ENCODE measurements at places on chromosomes 2 and 18. TPM values are rescaled to one million over a fixed set of nuclear protein-coding genes. Genes with fewer than 3 reads are reported as not detected.

OLA1 gene
- 83.6 TPM for total RNA-seq

DNA sequence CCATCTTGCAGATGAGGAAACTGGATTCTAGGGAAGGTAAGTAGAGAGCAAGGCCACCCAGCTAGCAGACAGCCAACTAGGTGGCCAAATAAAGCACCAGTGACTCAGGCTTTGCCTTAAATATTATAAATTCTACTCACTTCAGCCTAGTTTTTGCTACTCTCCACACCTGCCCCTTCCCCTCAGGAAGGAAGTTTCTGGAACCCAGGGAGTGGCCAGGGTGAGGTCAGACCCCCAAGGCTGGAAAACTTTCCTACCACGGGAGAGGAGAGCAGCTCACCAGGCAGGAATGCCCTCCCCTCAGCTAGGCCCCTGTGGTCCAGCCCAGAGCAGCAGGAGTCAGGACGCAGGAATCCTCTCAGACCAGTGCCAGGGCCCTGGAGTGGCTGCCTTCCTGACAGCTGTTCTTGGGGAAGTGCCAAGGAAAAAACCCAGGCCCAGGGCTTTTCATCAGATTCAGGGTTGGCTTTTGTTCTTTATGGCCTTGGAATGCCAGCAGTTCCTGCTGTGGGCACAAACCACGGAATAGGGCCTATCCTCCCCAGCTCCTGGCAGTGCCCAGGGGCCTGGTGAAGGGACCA is 5.1 kb upstream of the PAX8 start:
- H3K36me3 ChIP-seq, result no peaks in the 10 kb centered on the region
- peaks cover 27% of the 10 kb centered on the region for H3K4me1 ChIP-seq
- no peak overlapping the region for H3K27ac ChIP-seq
- peaks cover under 1% of the 10 kb centered on the region for H3K27me3 ChIP-seq
- DNase-seq, result no peak
- no peak overlapping the region for H3K4me3 ChIP-seq

DNA sequence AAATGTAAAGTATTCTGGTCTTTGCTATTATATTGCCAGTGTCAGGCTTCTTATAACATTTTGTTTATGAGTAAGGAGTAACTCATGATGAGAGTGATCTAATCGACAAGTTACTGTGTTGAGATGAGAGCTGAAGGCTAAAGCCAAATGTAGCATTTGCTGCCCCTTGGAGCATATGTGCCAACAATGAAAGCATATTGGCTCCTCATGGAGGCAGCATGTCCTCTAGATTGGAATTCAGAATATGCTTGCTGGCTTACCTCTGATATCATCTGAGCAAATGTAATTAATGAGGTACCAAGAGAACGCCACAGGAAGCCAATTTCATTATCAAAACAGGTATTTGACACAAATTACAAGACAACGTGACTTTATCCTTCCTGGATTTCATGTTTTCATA is 781.1 kb upstream of the FSHR start:
- H3K4me1 ChIP-seq, result no peaks in the 10 kb centered on the region
- H3K36me3 ChIP-seq, result no peaks in the 10 kb centered on the region
- H3K4me3 ChIP-seq, result no peak overlapping the region
- H3K27me3 ChIP-seq, result no peaks in the 10 kb centered on the region

RNF152 gene
- 49.3 TPM for total RNA-seq

- no peak overlapping the region for H3K27ac ChIP-seq
- DNase-seq, result peak; percentile 31
- no peak overlapping the region for H3K4me3 ChIP-seq
- peaks cover 17% of the 10 kb centered on the region for H3K27me3 ChIP-seq
- no peaks in the 10 kb centered on the region for H3K36me3 ChIP-seq
These were observed 17.3 kb downstream of the CIB4 start for GRCh38 chr2:26623541-26624495.

- no peak overlapping the region for H3K4me3 ChIP-seq
- no peaks in the 10 kb centered on the region for H3K27me3 ChIP-seq
- H3K4me1 ChIP-seq, result no peaks in the 10 kb centered on the region
These were observed 202.4 kb downstream of the SLC4A3 start for GRCh38 chr2:219829667-219830352.

KIAA1328 gene
- total RNA-seq, result 23.5 TPM

DNA sequence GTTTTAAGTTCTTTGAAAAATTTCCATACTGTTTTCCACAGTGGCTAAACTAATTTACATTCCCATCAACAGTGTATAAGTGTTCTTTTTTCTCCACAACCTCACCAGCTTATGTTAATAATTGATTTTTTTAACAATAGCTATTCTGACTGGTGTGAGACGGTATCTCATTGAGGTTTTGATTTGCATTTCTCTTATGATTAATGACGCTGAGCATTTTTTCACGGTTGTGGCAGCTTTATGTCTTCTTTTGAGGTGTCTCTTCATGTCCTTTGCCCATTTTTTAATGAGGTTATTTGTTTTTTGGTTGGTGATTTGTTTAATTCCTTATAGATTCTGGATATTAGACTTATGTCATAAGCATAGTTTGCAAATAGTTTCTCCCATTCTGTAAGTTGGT is 997.9 kb downstream of the SUCLG1 start:
- no peak for DNase-seq
- H3K27me3 ChIP-seq, result no peaks in the 10 kb centered on the region
- no peak overlapping the region for H3K27ac ChIP-seq

DNA sequence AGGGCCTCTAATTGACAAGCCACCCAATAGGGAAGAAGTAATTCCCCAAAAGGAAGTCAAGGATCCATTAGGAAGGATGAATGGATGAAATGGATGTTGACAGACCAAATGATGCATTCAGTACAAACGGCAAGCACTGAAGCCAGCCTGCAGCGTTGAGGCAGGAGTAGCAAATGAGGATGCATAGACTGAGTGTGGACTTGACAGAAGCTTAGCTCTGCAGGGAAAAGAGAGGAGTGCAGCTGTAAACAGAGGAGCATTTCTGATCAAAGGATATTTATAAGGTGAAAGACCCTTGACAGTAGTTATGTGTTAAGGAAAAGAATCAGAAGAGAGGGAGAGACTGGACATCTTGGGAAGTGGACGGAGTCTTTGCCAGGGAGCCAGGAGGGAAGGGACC is 253.2 kb upstream of the RAB12 start:
- no peak overlapping the region for H3K27ac ChIP-seq
- no peaks in the 10 kb centered on the region for H3K27me3 ChIP-seq
- no peak for DNase-seq
- no peak overlapping the region for H3K4me3 ChIP-seq
- no peaks in the 10 kb centered on the region for H3K36me3 ChIP-seq

GRCh38 chr2:86552889-86553288 is 10.4 kb downstream of the CHMP3 start:
- no peak overlapping the region for H3K4me3 ChIP-seq
- no peak for DNase-seq
- no peak overlapping the region for H3K27ac ChIP-seq
- peaks cover 18% of the 10 kb centered on the region for H3K36me3 ChIP-seq

NT5DC4 gene
- not detected for total RNA-seq

CCDC195 gene
- not detected for total RNA-seq

DNA sequence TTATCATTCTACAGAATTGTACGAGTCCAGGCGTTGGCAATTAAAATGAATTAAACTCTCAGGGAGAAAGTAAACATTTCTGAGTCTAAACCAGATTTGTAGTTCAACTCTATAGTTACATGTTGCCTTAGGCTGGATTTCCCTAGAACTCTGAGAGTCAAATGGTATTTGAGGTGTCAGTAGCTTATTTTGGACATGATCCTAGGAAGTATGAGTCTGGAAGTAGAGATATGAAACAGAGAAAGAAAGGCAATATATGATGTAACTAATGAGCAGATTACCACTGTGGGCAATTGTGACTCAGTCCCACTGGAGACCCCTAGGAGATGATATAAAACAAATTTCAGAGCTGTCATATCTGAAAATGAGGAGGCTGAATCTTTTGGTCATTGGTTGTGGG is 199.1 kb upstream of the UBE2E3 start:
- no peaks in the 10 kb centered on the region for H3K27me3 ChIP-seq
- DNase-seq, result no peak
- no peak overlapping the region for H3K27ac ChIP-seq
- H3K4me3 ChIP-seq, result no peak overlapping the region
- no peaks in the 10 kb centered on the region for H3K36me3 ChIP-seq

GRCh38 chr2:205646680-205647079 is 35.6 kb upstream of the NRP2 start:
- no peak overlapping the region for H3K27ac ChIP-seq
- no peaks in the 10 kb centered on the region for H3K27me3 ChIP-seq
- DNase-seq, result no peak

- H3K36me3 ChIP-seq, result no peaks in the 10 kb centered on the region
- H3K4me1 ChIP-seq, result no peaks in the 10 kb centered on the region
- no peak overlapping the region for H3K27ac ChIP-seq
- no peaks in the 10 kb centered on the region for H3K27me3 ChIP-seq
- DNase-seq, result no peak
These were observed 111.8 kb downstream of the FSHR start for GRCh38 chr2:49042488-49042887.

DNA sequence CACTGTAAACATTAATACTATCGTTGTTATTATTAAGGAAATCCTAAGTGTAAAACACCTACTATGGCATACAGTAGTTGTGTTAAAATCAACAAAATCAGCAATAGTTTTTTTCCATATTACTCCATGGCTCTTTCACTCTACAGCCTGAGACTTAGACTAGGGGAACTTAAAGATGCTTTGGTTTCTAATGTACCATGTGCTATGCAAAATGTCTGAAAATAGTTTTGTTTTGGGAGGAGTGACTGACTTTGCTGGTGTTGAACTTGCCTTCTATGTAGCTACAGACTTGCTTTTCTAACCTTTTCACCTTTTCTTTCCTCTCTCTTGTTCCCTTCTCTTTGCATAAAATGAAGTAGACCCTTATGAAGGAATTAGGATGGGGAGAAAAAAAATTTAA is 159.0 kb upstream of the CCDC195 start:
- no peak overlapping the region for H3K4me3 ChIP-seq
- no peak overlapping the region for H3K27ac ChIP-seq
- no peaks in the 10 kb centered on the region for H3K27me3 ChIP-seq
- no peak for DNase-seq

Measured in suprapubic skin (tissue), 4 donors.